ENCODE measurements at places on chromosomes 12 and 14. TPM values are rescaled to one million over a fixed set of nuclear protein-coding genes. Genes with fewer than 3 reads are reported as not detected.

DNA sequence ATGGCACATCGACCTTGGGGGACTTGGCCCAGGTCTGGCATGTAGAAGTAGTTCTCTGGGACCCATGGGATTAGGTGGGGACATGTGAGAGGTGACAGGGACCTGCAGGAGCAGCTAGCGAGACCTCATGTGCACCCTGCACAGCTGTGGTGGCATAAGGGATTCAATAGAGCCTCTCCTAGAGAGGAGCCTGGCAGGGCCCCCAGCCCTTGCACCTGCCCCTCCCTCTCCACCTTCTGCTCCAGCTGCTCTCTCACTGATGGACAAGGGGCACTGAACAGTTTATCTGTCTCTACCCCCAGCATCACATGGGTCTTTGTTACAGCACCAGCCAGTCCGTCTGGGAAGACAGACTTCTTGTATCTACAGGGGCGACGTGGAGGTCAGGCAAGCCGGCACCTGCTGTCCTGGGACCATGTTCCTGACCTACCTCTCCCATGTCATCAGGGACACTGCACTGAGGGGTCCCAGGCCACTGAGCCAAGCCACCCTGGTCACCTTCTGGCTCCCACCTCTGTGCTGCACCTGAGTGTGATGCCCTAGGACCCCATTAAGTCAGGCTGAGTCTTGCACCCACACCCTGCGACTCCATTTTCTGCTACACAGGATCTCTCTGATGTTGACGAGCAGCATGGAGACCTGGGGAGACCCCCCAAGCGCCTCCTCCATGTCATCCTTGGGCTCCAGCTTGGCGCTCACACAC is 32.6 kb downstream of the DDX11 start:
- DNase-seq, result no peak

DNA sequence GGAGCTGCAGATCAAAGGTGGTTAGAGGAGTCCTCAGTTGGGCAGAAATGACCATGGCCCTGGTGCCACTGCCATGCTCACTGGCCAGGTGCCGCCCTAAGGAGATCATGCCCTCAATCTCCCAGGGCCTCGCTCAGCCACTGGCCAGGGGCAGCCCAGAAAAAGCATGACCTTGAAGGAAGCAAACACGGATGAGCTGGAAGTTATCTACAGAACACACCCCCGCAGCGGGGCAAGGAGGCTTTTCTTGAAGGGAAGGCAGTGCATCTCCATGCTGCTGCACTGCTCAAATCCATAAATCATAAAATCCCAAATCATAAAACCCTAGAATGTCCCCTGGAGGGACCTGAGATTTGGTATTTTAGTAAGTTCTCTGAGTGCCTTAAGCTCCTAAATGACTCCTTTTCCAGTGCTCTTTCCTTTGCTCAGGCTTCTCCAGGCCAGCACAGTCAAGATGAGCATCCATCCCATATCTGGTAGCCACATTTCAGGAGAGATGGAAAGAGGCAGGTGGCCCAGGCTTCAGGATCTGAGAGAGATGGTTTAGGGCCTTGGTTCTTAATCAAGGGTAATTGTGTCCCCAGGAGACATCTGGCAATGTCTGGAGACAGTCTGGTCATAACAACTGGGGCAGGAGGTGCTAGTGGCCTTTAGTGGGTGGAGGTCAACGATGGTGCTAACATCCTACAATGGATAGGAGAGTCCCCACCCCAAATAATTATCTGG is 217.3 kb downstream of the RBM19 start:
- no peak for DNase-seq

DNA sequence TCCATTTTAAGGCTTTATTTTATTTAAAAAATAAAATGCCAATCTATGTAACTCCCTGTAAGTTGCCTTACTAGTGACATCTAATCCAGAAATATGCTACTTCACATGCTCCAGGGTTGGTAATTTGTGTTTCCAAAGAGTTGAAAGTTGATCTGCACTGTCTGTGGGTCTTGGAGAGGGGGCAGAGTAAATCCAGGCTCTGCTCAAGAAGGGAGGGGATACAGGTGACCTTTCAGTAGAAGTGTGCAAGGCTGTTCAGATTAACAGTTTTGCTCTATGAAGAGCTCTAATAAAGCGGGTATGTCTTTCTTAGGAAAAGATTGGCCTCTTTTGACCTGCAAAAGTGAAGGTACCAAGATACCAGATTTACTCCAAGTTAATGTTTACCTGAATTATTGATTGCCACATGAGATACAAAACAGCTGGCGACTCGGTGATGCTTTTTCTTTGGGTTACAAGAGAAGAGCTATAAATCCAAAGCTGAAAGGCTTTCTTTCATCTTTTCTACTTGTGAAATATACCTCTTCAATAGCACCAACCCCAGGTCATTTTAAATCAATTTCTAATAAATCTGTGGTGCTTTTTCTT is 75.6 kb upstream of the FLRT2 start:
- DNase-seq, result no peak

- DNase-seq, result no peak
Observed at GRCh38 chr14:51294951-51295525, 55.0 kb downstream of the TMX1 start.

- no peak for DNase-seq
Observed at GRCh38 chr12:101207086-101207780, 2.8 kb downstream of the SLC5A8 start.

GRCh38 chr14:32121948-32122347 is 44.8 kb downstream of the ARHGAP5 start:
- no peak for DNase-seq

GRCh38 chr14:100777366-100777817 is 48.5 kb upstream of the MEG3 start:
- no peak for DNase-seq

DNA sequence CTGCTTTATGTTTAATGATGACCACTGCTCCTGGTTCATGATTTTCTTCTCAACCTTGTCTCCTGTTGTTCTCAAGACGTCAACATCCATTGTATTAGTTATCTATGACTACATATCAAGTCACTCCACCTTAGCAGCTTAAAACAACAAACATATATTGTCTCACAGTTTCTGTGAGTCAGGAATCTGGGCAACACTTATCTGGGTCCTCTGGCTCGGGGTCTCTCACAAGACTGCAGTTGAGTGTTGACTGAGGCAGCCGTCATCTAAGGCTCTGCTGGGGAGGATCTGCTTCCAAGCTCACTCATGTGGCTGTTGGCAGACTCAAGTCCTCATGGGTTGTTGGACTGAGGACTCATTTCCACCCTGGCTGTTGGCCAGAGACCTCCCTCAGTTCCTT is 27.3 kb upstream of the FRS2 start:
- DNase-seq, result no peak

GRCh38 chr12:13368971-13369370 is 172.4 kb downstream of the EMP1 start:
- DNase-seq, result no peak

GRCh38 chr14:49939884-49940510 is 47.1 kb downstream of the ARF6 start:
- DNase-seq, result no peak

DNA sequence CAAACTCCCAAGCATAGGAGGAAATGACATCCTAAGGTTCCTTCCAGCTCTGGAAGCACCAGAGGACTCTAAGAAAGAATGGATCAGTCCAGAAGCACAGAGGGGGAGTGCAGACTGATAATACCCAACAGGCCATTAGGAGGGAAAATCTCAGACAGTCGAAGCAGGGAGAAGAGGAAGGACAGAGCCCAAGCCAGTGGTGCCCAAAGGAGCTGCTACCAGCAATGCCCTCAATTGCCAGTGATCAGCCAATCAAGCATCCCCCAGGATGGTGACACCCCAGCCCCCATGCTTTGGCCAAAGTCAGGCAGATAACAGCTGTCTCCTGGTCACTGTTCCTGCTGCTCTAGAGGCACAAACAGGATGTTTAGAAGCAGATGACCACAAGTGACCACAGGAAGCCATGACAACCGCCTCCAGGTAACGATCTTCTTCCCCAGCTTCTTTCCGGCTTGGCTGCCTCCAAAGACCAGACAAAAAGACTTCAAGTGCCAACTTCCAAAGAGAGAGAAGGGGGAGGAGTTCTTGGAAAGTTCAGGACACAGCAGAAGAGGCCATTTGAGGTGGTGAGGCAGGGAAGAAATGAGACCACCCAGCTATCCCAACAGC is 16.2 kb downstream of the PXN start:
- no peak for DNase-seq

DNA sequence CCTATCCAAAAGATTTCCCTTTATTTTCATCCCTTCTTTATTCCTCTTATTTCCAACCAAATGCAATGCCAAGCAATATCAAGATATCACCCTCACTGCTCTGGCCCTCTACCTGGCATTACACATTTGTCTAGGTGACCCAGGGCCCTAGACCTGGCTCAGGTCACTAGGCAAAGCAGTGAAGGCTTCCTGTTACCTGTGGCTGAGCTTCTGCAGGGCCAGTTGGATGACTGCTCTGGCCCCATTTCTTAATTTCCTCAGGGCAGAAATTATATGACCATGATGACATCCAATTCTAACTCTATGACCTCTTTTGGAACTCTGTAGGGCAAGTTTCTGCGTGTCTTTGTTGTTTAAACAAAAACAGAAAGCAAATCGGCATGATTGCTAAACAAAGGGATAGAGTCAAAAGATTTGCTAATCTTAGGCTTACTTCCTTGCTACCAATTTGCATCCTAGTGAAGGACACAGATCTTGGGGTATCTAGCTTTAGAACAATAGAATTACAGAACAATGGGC is 7.4 kb upstream of the CCDC198 start:
- no peak for DNase-seq

- no peak for DNase-seq
Observed at GRCh38 chr12:51884676-51885229, 3.1 kb upstream of the ANKRD33 start.

DNA sequence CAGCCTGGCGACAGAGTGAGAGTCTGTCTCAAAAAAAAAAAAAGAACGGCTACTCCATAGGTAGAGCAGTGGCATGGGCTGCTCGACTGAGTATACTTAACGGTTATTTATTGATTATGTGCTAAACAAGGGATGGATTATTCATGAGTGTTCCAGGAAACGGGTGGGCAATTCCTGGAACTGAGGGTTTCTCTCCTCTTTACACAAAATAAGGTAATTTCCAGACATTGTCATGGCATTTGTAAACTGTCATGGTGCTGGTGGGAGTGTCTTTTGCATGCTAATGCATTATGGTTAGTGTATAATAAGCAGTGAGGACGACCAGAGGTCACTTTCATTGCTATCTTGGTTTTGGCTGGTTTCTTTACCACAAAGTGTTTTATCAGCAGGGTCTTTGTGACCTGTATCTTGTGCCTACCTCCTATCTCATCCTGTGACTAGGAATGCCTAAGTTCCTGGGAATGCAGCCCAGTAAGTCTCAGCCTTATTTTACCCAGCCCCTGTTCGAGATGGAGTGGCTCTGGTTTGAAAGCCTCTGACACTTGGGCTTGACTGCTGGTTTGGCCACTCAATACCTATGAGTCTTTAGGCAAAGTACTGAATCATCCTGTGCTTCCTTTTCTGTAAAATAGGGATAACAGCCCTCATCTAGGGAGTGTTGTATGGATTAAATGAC is 3.2 kb downstream of the DGLUCY start:
- DNase-seq, result no peak

GRCh38 chr12:21676776-21677175 is 19.1 kb upstream of the LDHB start:
- DNase-seq, result no peak

DNA sequence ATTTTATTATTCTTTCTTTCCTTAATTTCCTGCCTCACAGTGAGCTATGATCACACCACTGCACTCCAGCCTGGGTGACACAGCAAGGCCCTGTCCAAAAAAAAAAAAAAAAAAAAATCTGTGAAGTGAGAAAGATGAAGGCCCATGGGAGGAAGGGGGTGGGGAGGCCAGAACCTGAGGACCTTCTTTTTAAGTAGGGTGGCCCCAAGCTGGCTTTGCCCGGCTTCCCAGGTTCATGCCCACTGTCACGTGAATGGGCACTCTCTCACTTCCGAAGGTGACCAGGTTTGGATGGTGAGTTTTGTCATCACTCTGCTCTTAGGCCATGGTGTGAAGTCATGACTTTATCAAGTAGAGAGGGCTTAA is 82.3 kb downstream of the TNFAIP2 start:
- DNase-seq, result no peak

- peak; percentile 68 for DNase-seq
Observed at GRCh38 chr12:30795410-30796312, 40.9 kb upstream of the CAPRIN2 start.

GRCh38 chr14:91554535-91555332 is 44.6 kb upstream of the PPP4R3A start:
- DNase-seq, result no peak

- DNase-seq, result no peak
Observed at GRCh38 chr12:116200812-116201211, 76.7 kb downstream of the MED13L start.

- no peak for DNase-seq
Observed at GRCh38 chr14:87696485-87696884, 296.5 kb downstream of the GALC start.

DNA sequence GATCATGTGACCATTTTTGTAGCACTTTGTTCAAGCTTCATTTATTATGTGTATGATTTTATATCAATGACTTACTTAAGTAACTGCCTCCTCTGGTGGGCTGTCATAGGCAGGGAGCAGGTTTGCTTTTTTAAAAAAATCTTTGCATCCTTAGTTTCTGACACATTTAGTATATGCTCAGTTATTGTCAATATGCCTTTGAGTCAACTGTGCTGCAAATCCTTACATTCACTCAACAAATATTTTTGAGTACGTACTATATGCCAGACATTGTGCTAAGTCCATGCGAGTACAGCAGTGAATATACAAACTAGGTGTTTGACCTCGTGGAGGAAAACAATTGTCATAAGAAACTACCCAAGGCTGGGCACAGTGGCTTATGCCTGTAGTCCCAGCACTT is 4.4 kb upstream of the ANAPC5 start:
- no peak for DNase-seq

DNA sequence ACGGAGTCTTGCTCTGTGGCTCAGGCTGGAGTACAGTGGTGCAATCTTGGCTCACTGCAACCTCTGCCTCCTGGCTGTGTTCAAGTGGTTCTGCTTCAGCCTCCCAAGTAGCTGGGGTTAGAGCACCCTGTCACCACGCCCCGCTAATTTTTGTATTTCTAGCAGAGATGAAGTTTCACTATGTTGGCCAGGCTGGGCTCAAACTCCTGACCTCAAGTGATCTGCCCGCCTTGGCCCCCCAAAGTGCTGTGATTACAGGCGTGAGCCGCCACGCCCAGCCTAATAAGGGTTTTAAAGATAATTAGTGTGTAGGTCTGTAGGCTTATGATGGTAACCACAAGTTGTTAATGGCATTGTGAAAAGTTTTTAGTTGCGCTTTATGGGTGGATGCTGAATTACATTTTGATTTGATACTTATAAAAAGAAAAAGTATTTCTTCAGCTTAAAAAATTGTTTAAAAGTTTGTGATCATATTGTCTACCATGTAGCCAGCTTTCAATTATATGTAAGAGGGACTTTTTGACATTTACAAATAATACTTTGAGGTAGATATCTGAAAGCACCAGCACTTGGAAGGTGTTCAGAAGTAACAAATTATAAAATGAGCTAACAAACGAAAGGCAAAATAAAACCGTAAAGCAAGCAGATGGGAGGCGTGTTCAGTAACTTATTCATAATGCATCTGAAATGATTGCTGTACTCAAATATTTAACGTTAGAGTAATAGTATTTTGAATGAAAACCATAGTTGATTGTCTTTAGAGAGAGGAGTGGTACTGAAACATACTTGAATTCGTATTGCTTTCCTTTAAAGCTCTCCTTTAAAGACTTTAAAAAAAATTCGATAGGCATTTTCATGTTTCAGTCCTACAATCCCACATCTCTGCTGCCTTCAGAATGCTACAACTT is 37.1 kb downstream of the MDM2 start:
- no peak for DNase-seq

PTHLH gene
- total RNA-seq, result not detected

CD69 gene
- not detected for total RNA-seq

CDC42BPB gene
- 64.0 TPM for total RNA-seq

PCED1B gene
- 0.41 TPM for total RNA-seq

PRH2 gene
- total RNA-seq, result not detected

PROX2 gene
- total RNA-seq, result not detected

PSMA6 gene
- 218 TPM for total RNA-seq

SMIM41 gene
- total RNA-seq, result not detected

GLIPR1L1 gene
- under 0.01 TPM for total RNA-seq

Data from frontal cortex (tissue), 4 donors.